Left ventricle myocardium superior (tissue), 1 donor: ENCODE measurements at places on chromosomes 13 and 19.

- DNase-seq, result peak; percentile 64
Observed at GRCh38 chr19:13118424-13119193, 545 bp downstream of the NACC1 start.

- peak; percentile 65 for DNase-seq
Observed at GRCh38 chr19:4676955-4677731, 7.0 kb upstream of the MYDGF start.

- no peak for DNase-seq
Observed at GRCh38 chr19:2706251-2706650, 3.8 kb upstream of the GNG7 start.

GRCh38 chr19:46533078-46533620 is 37.5 kb upstream of the PNMA8B start:
- no peak for DNase-seq
